Bronchus fibroblast of lung (primary cell): ENCODE measurements at places on chromosomes 3 and 15. TPM values are rescaled to one million over a fixed set of nuclear protein-coding genes. Genes with fewer than 3 reads are reported as not detected.

Gene SLCO2A1
- 2.7 and 3.0 TPM in 2 replicates for total RNA-seq

Gene FHIT
- 0.45 and 0.50 TPM in 2 replicates for total RNA-seq

Gene PAQR9
- not detected in 2 replicates for total RNA-seq

Gene MYO5C
- total RNA-seq, result 0.15 and 0.50 TPM in 2 replicates

Gene SH2D7
- total RNA-seq, result not detected in 2 replicates

Gene STRC
- total RNA-seq, result not detected in 2 replicates

Gene CLDN16
- total RNA-seq, result not detected in 2 replicates

Gene GPR149
- total RNA-seq, result not detected in 2 replicates

Gene CLDN11
- 267 and 272 TPM in 2 replicates for total RNA-seq

Gene CAV3
- not detected in 2 replicates for total RNA-seq

Gene LHFPL4
- total RNA-seq, result not detected in 2 replicates

Gene CACNA2D2
- 0.15 and 0.17 TPM in 2 replicates for total RNA-seq

Gene ALDH1A3
- total RNA-seq, result 8.5 and 16.0 TPM in 2 replicates

Gene RNU5B-1
- total RNA-seq, result not detected in 2 replicates

Gene HESX1
- total RNA-seq, result 0.30 and 1.0 TPM in 2 replicates

Gene EHHADH
- 6.2 and 7.9 TPM in 2 replicates for total RNA-seq

Gene CLRN1
- not detected in 2 replicates for total RNA-seq

Gene MIX23
- total RNA-seq, result 29.4 and 33.6 TPM in 2 replicates

Gene STARD9
- total RNA-seq, result 2.2 and 2.7 TPM in 2 replicates

Gene GOLGA8M
- not detected in 2 replicates for total RNA-seq

Gene ZNF662
- total RNA-seq, result 1.0 and 1.3 TPM in 2 replicates

Gene DAZL
- total RNA-seq, result not detected in 2 replicates

Gene MESD
- total RNA-seq, result 14.7 and 16.3 TPM in 2 replicates

Gene CX3CR1
- 0.15 TPM in 1 of 2 replicates, not detected in the other for total RNA-seq

Gene WWTR1
- 19.3 and 20.0 TPM in 2 replicates for total RNA-seq

Gene ISLR
- 10.1 and 16.1 TPM in 2 replicates for total RNA-seq

Gene SPTSSB
- under 0.01 TPM in 1 of 2 replicates, not detected in the other for total RNA-seq

Gene USP13
- total RNA-seq, result 8.4 and 11.9 TPM in 2 replicates

Gene GXYLT2
- total RNA-seq, result 9.4 and 15.0 TPM in 2 replicates

Gene HMG20A
- 17.7 and 20.1 TPM in 2 replicates for total RNA-seq

Gene CCR2
- not detected in 2 replicates for total RNA-seq

Gene GOLGA6D
- not detected in 2 replicates for total RNA-seq

Gene PLIN1
- total RNA-seq, result 0.15 TPM in 1 of 2 replicates, not detected in the other

Gene GOLIM4
- total RNA-seq, result 26.5 and 29.4 TPM in 2 replicates

Gene SEMA3G
- not detected in 2 replicates for total RNA-seq

Gene VILL
- 4.9 and 5.0 TPM in 2 replicates for total RNA-seq

Gene THBS1
- 89.2 and 99.2 TPM in 2 replicates for total RNA-seq

Gene MELTF
- 3.7 and 5.2 TPM in 2 replicates for total RNA-seq

Gene SERF2
- total RNA-seq, result 935 and 1,279 TPM in 2 replicates

Gene SETD5
- total RNA-seq, result 22.7 and 25.9 TPM in 2 replicates

Gene STXBP5L
- not detected in 2 replicates for total RNA-seq

Gene PSMD2
- 508 and 570 TPM in 2 replicates for total RNA-seq

Gene SERINC4
- total RNA-seq, result 0.15 TPM in 1 of 2 replicates, not detected in the other

Gene OXSM
- 6.7 and 8.7 TPM in 2 replicates for total RNA-seq

Gene TNIK
- 3.0 and 4.0 TPM in 2 replicates for total RNA-seq

Gene SELENOS
- 56.2 and 64.9 TPM in 2 replicates for total RNA-seq

Gene NUP210
- not detected in 2 replicates for total RNA-seq

Gene PYDC2
- total RNA-seq, result not detected in 2 replicates
